ENCODE measurements at places on chromosomes 6 and 20.
A peak's percentile ranks its signal among the peaks of the same experiment; 100 is the strongest.

DNA sequence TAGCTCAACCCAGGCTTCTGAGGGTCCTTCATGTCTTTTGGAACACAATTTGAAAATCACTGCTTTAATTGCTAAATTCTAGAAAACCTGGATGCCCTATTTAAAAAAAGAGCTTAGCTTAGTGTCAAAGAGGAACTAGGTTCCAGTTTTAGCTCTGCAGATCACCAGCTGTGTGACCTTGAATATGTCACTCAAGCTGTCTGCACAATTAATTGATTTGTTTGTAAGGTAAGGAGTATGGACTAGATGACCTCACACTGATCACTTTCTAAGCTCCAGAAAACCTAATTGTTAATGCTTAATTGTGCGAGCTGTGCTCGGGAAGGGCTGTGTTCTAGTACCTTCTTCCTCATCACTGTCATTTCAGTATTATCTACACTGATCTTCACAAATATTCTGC, 26.2 kb downstream of the UTRN start:
- no peak for DNase-seq

- no peak for DNase-seq
Measured at GRCh38 chr20:31984981-31985471, 17.1 kb downstream of the XKR7 start.

DNA sequence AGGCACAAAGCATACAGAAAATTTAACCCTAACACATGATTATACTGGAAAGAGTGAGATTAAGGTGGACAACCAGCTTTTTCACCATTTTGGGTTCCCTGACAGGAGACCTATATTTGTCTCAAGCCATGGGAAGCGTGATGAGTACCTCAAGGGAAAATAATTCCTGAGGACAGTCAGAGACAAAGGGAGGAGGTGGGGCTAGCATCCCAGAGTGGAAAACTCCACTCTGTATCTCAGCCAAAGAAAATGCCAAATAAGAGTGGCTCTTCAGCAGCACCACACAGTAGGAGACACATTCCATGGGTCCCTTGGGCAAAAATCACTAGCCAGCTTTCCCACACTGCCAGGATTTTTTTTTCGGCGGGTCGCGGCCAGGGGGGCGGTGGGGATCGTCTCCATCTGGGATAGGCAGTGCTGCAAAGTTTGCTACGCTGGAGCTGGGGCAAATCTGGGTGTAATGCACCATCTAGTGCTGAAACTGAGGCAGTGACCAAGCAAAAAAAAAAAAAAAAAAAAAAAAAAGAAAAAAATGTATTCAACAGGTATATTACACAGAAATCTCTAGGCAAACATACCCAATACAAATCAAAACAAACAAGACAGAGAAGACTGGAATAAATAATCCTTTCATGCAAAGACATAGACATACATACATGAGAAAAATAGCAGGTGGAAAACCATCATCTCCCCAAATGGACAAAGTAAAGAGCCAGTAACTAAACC, 77.3 kb upstream of the SLC35F1 start:
- peak; percentile 41 for DNase-seq

DNA sequence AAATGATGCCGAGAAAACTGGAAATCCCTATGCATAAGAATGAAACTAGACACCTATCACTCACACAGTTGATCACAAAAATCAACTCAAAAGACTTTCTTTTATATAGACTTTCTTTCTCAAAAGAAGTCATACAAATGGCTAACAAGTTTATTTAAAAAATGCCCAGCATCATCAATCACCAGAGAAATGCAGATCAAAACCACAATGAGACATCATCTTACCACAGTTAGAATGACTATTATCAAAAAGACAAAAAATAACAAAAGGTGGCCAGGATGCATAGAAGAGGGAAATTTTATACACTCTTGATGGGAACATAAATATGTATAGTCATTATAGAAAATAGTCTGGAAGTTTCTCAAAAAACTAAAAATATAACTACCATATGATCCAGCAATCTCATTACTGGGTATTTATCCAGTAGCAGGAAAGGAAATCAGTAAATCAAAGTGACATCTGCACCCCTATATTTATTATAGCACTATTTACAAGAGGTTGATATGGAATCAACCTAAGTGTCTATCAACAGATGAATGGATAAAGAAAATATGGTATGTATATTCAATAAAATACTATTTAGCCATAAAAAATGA, 3.4 kb upstream of the RNF217 start:
- peak; percentile 76 for DNase-seq

DNA sequence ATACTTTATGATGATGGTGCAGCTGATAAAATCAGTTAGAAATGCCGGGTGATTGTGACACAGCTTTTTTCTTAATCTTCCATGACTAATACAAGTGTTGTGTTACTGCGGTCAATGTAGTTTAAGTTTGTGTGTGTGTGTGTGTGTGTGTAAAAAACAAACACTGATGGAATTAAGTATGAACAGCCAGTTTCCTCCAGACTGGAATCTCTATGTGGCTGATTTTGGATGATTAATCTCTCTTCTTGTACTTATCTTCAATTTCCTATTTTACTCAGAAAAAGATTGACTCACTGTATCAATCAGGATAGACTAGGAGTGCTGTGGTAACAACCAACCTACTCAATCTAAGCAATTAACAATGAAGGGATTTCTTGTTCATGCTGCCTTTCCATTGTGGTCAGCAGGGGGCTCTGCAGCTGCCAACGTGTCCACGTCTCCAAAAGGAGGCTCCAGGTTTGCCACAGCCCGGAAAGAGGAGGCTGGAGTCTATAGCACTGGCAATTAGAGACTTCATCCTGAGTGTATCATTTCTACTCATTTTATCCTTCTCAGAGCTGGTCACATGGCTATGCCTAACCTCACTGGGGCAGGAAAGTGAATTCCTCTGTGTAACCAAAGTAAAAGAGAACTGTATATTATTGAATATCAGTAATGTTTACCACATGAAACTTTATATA, 107.7 kb downstream of the CD109 start:
- peak; percentile 97 for DNase-seq

Data from iris pigment epithelial cell (primary cell).